Stimulated activated CD8-positive, alpha-beta memory T cell treated with anti-CD3 and anti-CD28 coated beads, Interleukin-15, amount 100 ng/mL, for 48 hours (primary cell): ENCODE measurements at places on chromosomes 6 and 20.

GRCh38 chr6:13302291-13302690, 26.0 kb downstream of the TBC1D7 start:
- no peak for DNase-seq

- DNase-seq = no peak
Observed at GRCh38 chr6:108621117-108621516, 60.4 kb downstream of the FOXO3 start.

DNA sequence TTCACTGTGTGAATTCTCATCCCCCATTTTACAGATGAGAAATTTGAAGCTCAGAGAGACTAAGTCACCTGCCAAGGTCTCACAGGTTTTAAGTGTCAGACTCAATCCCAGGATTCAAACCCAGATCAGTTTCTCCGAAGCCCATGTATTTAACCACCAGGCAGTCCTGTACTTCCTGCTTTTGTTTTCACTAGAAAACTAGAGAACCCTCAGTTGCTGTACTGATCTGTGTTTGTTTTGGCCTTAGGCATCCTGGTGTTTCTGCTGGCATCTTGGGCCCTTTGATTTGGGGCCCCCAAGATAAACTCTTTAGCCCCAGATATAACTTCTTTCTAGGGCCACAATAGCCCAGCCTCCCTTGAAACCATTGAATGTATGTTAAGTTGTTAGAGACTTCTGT, 36.5 kb downstream of the PPP1R16B start:
- DNase-seq = no peak

DNA sequence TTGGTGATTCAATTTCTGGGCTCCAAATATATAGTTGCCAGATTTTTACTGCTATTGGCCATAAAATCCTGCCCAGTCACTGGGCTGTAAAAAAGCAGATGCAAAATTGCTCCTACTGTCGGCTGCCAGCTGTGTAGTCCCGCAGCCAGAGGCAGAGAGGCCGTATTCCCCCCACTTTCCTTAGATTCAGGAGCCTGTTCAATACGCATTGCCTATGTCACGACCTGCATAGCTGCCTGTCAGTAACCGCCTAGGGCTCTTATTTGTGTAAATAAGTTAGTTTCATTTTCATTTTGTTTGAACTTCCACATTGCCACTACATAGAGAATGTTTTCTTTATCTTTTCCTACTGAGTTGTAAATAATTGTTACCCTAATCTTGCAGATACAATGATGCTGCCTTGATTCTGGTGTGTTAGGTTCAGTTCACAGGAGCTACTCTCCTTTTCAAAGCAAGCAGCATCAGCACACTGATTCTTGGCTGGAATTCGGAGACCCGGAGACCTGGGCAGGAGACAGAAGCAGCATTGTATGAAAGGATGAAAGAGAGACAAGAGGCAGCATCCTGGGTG, 46.0 kb upstream of the UST start:
- DNase-seq = no peak

DNA sequence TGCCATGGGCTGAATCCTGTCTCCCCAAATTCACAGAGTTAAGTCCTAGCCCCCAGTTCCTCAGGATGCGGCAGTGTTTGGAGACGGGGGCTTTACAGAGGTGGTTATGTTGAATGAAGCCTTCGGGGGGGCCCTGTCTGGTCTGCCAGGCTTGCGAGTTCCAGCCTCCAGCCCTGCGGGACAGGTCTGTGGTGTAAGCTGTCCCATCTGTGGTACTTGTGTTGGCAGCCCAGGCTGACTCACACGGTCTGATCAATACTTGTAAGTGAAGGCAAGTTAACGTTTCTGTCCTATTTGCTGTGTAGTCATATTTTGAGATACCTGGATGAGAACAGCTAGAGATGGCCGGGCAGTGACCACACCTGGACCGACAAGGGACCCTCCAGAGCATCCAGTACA, 51.8 kb upstream of the GPR31 start:
- no peak for DNase-seq

DNA sequence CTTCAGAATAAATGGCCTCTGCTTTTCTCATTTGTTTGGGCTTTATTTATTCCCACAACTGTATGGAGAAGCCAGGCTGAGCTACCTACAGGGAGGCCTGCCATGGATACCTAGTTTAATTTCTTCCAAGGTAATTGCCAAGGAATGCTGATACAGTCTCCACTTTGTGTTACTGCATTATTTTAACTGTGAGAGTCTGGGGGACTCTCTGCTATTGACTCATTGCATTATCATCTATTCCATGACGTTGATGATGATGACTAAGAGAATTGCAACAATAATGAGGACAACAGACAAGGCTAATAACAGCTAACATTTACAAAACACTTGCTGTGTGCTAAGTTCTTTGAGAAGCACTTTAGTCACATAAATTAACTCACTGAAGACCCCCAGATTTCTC, 88.3 kb upstream of the COL21A1 start:
- DNase-seq = no peak

DNA sequence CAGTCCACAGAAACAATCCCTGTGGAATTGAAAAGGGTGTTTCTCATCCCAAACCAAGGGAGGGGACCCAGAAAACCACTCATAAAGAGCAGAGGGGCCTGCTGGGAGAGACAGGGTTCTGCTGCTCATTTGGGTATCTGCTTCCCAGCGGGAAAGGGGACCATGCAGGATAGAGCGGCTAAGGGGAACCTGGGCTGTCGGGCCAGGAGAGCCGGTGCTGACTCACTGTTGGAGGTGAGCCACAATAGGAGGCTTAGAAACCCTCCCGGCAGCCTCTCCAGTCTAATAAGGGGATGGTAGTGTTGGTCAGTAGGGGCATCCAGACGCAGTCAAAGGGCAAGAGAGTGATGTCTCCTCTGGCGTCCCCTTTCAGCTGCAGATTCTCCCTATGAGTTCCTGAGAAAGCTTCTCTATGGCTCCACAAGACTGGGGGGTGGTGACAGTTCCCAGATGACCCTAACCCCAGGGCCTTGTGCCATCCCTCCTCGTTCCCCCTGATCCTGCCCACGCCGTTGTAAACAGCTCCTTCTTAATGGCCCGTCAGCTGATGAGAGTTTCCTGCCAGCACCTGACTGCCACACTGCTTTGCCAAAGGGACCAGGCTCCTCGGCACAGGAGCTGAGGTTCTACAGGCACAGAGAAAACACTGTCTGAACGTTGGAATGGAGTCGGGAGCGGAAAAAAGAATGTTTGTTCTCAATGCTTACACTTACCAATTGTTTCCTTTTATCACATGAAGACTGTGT, 646.1 kb upstream of the DEFB115 start:
- DNase-seq = no peak

DNA sequence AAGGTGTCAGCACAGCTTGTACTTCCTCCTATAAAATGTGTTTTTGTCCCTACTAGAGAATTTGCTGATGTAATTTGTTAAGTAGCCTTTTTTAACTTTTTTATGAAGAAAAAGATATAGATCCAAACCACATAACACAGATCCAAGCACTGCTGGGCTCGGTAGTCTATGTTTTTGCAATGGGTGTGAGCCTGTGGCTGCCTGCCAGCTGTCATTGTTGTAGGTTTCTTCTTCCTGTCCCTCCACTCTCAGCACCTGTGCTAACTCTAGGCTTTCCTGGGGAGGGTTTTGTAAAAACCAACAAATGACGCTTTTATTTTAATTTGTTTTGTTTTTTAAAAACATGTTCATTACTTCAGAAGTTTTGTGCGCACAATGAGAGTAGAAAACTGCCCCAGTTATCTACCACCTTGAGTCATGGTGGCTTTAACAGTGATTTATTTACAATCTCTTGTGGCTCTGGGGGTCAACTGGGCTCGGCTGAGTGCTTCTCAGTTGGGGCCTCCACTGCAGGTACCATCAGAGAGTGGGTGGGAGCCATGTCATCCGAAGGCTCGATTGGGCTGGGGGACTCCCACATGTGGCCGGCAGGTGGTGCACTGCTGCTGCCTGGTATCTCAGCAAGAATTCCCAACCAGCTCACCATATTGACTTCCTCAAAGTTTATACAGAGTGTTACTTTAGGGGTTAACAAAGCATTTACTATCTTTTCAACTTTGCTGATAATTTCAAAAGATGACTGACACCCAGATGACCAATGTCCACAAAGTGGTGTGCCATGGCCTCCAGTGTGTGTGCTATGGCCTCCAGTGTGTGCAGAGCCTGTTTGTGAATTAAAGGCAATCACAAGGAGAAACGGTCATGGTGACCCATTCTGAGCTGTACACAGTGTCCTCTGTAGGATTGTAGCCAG, 3.0 kb upstream of the CCR6 start:
- DNase-seq = no peak

GRCh38 chr20:1900321-1900801, 5.2 kb downstream of the SIRPA start:
- DNase-seq = no peak

- DNase-seq = no peak
Observed at GRCh38 chr6:49225471-49225870, 237.6 kb downstream of the MMUT start.

DNA sequence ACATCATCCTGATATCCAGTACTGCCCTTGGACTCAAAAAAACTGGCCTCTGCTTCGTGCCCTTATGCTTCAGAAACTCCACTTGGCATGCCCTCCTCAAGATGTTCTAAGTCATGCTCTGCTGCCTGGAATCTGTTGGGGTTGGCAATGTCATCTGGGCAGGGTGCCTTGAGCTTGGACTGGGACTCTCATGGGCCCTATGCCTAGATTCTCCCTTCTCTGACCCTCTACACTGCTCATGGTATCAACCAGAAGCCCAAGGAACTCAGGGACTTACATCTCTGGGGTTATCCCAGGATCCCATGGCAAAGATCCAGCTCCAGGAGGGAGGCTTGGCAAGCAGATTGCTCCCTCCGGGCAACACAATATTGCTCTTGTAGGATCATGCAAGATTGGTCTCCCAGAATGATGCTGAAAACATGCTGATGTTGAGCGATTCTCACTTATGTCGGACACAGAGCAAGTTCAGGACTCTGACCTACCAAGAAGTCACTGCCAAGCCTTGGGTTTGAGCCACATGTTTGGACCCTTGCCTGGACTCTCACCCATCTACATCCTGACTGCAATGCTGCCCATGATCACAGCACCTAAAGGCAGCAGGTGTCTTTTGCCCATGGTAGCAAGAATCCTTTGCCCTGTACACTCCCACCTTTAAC, 88.8 kb downstream of the ADAT2 start:
- no peak for DNase-seq

- DNase-seq = no peak
Observed at GRCh38 chr6:117960877-117961276, 53.8 kb downstream of the SLC35F1 start.

- no peak for DNase-seq
Observed at GRCh38 chr6:100203400-100203799, 209.4 kb upstream of the MCHR2 start.

- DNase-seq = no peak
Observed at GRCh38 chr20:6081236-6081635, 27.4 kb upstream of the LRRN4 start.

GRCh38 chr6:112223070-112223861, 31.1 kb downstream of the LAMA4 start:
- no peak for DNase-seq

DNA sequence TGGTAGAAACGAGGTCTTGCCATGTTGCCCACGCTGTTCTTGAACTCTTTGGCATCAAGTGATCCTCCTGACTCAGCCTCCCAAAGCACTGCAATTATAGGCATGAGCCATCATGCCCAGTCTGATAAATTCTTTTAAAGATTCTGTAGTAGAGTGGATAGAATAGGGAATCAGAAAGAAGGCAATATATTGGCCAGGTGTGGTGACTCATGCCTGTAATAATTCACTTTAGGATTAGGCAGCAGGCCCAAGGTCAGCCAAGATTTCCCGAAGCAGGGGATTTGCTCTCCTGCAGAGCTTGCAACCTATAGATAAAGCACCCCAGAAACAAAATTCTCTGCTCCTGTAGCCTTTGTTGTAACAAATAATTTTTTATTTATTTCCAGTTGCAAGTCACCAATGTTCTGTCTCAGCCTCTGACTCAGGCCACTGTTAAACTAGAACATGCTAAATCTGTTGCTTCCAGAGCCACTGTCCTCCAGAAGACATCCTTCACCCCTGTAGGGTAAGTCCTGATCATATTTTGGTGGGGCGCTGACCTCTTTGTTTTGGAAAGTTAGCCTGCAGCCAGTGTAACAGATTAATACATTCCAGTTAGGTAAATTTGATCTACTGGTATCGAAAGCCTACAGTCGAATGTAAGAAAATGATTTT, 30.4 kb upstream of the MROH8 start:
- no peak for DNase-seq

GRCh38 chr6:147238164-147238563, 33.9 kb downstream of the STXBP5 start:
- no peak for DNase-seq

DNA sequence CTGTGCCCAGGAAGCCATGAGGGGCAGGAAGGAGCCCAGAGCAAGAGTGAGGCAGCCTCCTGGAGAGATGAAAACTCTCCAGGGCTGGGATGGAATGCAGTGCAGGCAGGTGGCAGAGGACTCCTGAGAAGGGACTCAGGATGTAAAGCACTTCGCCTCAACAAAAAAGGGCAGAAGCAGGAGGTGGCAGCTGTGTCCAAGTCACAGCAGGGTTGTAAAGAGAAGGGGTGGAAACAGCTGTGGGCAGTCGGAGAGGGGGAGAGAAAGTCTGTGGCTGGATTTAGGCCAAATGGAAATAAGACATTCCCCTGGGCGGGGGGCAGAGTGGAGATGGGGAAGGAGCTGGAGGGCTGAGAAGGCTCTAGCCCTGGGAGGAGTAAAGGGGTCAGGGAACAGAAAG, 34.9 kb downstream of the CYP21A2 start:
- no peak for DNase-seq

GRCh38 chr6:87382861-87383260, 24.9 kb upstream of the CFAP206 start:
- no peak for DNase-seq

- no peak for DNase-seq
Observed at GRCh38 chr6:45808042-45808645, 207.5 kb downstream of the CLIC5 start.

GRCh38 chr6:51854876-51855275, 232.5 kb downstream of the PKHD1 start:
- no peak for DNase-seq

DNA sequence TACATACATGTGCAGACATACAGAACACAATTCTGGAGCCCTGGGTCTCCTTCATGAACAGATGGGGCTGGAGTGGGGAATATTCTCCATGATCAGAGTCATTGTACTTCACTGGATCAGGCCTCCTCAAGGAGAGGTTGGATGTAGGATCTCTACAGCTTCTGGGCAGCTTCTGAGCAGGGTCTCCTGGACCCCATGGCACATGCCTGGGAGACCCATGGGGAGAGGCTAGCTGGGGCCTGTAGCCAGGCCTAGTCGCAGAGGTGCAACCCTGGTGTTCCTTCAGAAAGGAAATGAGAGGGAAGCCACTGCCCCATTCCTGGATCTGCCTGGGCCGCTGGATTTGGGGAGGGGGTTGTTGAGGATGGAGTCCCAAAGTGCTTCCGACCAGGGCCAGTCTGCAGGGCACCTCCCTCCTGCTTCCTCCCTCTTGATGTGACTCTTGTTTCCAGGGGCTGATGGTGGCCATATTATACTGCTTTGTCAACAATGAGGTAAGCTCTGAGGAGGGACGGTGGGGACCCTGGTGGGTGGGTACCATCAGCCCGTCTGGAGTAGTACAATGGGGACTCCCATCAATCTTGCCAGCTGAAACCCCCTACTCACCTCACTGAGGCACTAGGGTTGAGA, 31.8 kb downstream of the GLP1R start:
- no peak for DNase-seq
